ENCODE measurements at places on chromosomes 11 and 22. TPM values are rescaled to one million over a fixed set of nuclear protein-coding genes. Genes with fewer than 3 reads are reported as not detected.

GRCh38 chr11:64285885-64286800 is 495 bp downstream of the GPR137 start:
- DNase-seq = no peak

GRCh38 chr11:848380-848931 is 5.8 kb downstream of the TSPAN4 start:
- DNase-seq = no peak

Gene MIOX
- total RNA-seq = not detected

Gene EFCAB6
- total RNA-seq = 3.8 TPM

DNA sequence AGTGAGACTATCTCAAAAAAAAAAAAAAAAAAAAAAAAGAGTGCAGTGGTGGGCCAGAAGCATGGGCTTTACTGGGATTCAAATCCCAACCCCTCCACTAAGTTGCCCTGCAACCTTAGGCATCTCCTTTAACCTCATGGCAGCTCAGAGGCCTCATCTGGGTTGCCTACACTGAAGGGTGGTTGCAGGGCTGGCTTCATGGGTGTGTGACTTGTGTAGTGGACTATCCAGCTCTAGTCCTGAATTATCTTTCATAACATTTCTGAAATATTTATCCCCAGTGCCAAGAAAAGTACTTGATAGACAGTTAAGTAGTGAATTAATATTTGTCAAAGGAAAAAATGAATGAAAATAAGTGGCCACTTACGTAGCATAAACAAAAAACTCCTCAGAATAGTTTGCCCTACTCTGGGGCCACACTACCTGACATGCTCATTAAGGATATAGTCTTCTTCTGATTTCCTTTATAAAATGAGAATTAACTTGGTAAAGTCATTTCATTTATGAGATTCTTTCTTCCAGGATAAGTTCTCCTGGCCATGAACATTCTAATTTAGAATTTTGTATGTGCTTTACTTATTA is 116.0 kb upstream of the SYT13 start:
- no peak for DNase-seq
